ENCODE measurements at places on chromosomes 12 and 14.

GRCh38 chr12:66744956-66745383 is 66.1 kb upstream of the GRIP1 start:
- DNase-seq = no peak

DNA sequence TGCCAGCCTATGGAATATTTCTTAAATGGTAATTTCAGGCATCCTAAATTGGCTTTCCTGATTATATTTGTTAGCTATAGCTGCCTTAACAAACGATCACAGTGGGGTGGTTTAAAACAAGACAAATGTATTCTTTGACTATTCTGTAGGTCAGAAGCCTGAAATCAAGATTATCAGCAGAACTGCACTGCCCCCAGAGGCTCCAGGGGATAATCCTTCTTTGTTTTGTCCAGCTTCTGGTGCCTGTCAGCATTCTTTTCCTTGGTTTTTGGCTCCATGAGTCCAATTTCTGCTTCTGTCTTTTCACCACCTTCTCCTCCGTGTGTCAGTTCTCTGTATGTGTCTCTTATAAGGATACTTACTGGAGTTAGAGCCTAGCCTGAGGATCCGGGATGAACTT is 1282.2 kb upstream of the USP15 start:
- DNase-seq = no peak

- no peak for DNase-seq
Observed at GRCh38 chr12:48977290-48978281, 536 bp upstream of the WNT1 start.

DNA sequence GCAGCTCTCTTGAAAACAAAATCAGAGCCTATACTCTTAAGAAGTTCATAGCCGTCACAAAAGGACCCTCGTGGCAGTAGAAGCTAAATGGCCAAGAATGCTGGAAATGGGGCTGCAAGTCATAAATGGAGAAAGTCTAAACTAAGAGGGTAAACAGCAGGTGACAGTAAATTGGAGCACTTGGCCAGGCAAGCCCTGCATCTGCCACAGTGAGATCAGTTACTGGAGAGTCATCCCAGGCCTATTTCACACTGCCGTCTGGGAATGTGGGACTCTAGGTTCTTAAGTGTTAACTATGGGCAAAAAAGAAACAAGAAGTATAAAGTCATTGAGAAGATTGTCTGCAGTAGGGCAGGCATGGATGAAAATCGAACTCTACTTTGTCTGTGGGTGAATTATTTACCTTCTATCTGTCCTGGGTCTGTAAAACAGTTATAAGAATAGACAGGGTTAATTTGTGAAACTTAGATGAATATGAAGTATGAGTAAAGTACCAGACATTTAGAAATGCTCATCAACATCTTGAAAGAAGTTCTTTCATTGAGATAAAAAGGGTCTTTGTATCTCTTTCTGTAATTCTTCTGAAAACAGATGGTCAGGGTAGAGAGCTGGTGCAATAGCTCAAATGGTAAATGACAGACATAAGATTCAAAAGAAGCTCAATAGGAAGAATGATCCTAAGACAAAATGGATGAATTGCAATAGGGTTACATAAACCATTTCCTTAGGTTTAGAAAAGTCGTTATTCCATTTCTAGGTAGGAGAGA is 792.5 kb downstream of the DIO2 start:
- no peak for DNase-seq

DNA sequence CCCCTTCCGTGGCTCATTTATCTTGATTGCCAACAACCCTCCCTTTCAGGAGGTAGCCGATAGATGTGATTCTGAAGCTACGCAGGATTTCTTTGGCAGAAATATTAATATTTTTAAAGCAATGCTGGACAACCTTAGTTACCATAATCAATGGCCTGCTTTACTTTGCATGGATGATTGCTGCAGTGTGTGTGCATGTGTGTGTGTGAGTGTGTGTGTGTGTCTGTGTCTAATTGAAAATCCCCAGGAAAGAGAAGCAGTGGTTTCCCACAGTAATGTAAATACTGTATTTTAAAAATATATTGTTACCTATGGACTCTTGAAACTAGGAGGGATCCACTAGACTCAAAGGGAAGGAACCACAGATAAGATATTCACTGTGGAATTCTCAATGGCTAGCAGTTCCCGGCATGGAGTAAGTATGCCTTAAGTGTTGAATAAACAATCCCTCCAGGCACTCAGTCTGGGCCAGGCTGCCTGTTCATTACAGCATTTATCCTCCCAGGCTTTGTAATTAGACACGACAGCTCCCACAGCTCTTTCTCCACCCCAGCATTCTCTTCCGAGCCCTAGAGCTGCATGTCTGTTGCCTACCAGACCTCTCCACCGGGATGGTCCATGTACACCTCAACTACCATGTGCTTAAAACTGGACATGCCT is 22.5 kb upstream of the C14orf132 start:
- DNase-seq = no peak

DNA sequence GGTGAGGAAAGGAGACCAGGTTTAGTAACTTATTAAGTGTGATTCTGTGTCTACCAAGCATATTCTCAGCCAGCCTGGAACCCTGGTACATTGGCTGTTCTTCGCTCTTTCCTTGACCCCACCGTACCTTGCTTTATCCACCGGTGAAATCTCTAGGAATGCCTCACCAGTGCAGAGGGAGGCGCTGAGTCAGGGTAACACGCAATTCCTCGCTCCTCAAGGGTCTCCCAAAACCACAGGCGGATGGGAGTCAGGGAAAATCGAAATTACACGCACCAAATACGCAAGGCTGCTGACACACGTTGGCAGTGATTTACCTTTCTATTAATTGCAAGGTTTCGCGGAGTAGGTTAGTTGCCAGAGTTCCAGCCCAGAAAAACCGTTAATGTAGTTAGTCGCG is 845 bp downstream of the L3HYPDH start:
- no peak for DNase-seq

GRCh38 chr12:26092346-26093105 is 32.3 kb downstream of the BHLHE41 start:
- no peak for DNase-seq

GRCh38 chr12:113239811-113240331 is 18.6 kb downstream of the TPCN1 start:
- no peak for DNase-seq

DNA sequence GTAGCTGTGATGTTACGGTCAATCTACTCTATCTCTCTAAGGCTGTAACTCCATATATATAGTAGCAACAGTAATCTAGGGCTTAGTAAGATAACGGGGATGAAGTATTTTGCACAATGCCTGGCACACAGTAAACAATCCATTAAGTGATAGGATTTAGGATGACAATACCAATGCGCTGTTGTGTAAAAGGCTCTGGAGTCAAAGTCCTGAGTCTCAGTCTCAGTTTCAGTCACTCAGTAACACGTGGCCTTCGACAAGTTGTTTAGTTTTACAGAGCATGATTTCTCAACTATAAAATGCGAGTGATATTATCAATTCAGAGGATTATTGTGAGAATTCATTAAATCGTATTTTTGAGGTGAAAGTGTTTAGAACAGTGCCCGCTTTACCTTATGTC is 162.4 kb downstream of the GARIN6 start:
- DNase-seq = no peak

GRCh38 chr12:78559886-78560285 is 304.7 kb upstream of the SYT1 start:
- DNase-seq = no peak

DNA sequence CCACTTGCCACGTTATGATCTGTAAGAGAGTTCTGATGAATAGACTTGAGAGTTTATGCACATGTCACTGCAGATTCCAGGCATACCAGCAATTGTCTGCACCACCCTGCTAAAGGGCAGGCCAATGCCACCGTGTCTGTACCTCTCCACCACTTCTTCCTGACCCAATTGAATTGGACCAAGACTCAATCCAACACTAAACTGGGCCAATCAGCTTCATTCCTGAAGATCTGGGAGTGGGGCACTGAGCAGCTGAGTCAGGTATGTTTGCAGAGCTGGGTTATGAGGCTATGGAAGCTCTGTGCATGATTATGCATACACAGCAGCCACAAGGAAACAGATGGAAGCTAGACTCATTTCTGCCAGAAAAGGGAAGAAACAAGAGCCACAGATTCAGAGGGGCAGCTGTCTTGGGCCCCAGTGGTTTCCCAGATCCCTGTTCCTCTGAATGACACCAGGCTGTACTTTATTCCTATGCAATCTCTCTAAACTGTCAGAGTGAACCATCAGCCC is 28.0 kb downstream of the DAO start:
- DNase-seq = no peak

- no peak for DNase-seq
Observed at GRCh38 chr12:54173906-54174471, 14.8 kb downstream of the SMUG1 start.

DNA sequence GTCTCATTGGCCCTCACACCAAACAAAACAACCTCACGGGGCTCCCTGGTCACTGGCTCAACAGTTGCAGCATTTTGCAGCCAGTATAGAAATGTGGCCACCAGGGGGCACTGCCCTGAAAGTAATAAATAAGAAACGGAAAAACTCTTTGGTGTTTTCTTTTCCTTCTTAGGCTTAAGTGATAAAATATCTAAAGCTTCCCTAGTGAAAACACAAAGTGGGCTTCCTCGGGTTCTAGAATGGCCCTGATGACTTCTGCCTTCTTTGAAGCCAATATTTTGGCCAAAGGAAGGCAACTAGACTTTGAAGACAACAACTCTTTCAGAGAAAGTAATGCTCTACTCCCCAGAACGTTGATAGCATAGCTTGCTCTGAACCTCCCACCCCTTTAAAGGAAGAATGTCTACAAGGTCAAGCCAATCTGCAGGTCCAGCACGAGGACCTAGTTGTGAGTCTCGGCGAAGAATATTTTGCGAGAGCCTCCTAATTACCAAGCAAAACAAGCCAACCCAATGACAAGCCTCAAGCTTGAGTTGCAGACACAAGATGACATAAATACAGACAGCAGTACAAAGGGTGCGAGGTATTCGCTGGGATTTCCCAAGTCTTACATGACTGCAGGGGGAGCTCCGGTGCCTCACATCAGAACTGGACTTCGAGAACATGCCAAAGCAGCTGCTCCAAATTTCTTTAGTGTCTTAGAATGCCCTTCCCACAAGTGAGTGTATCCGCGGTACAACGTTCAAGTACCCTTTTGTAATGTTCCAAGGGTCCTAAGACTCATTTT is 2.6 kb downstream of the ITPK1 start:
- DNase-seq = peak; percentile 73

- no peak for DNase-seq
Observed at GRCh38 chr12:31478425-31478824, 112.5 kb downstream of the DENND5B start.

DNA sequence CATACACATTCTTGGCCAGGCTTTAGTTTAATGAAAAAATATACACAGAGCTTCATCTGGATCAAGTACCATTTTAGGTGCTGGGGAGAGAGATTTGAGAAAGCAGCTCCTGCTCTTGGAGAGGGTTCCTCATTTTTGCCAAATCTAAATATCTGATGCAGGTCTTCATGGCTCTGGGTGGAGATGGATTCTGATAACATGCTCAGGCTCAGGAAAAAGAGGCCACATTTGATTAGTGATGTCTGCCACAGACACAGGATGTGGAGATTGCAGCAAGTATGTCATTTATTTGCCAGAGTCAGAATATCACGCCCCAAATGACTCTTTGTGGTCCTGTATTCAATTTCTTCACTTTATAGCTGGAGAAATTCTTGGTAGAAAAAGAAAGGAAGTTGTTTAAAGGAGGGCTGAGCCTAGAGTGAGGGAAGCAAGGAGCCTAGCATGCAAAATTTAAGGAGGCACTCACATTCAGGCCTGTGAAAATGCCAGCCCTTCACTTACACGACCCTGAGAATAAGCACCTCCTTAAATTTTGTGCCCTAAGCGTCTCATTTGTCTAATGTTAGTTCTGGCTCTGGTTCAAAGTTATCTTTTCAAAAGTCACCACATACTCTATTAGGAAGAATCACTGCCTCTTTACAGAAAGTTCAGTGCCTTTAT is 492.9 kb upstream of the TBX3 start:
- DNase-seq = no peak

GRCh38 chr14:102492531-102492910 is 17.1 kb downstream of the ANKRD9 start:
- no peak for DNase-seq

- no peak for DNase-seq
Observed at GRCh38 chr12:66931091-66931490, 252.2 kb upstream of the GRIP1 start.

- DNase-seq = no peak
Observed at GRCh38 chr14:100030452-100031153, 34.6 kb upstream of the EVL start.

DNA sequence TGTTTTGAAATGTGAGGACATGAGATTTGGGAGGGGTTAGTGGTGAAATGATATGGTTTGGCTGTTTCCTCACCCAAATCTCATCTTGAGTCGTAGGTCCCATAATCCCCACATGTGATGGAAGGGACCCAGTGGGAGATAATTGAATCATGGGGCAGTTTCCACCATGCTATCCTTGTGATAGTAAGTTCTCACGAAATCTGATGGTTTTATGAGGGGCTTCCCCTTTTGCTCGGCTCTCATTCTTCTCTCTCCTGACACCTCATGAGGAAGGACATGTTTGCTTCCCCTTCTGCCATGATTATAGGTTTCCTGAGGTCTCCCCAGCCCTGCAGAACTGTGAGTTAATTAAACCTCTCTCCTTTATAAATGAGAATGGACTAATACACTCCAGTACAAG is 18.0 kb downstream of the GALNT6 start:
- peak; percentile 4 for DNase-seq

DNA sequence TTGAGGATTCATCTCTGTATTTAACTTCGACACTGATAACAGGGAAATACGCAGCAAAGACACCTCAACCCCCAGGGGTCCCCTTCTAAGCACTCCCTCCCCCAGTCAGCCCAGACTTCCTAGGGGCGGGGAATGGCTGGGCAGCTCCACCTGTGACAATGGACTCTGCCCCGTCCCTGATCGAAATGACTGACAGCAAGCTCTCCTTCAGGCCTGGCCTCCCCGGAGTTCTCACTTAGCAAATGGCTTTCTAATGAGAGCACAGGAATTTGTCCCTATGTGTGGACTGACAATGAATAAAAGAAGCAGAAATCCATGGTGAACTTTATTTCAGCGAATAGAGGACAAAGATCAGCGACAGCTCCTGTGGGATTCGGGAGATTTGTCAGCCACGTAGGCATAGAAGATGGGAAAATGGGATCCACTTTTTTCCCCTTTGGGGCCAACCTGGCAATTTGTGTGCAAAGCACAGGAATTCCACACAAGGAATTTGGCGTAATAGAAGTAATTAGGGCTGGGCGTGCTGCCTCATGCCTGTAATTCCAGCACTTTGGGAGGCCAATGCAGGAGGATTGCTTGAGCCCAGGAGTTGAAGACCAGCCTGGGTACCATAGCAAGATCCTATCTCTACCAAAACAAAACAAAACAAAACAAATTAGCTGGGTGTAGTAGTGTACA is 63.8 kb downstream of the TNFAIP2 start:
- DNase-seq = no peak

- no peak for DNase-seq
Observed at GRCh38 chr12:120316798-120317223, 10.8 kb downstream of the PLA2G1B start.

DNA sequence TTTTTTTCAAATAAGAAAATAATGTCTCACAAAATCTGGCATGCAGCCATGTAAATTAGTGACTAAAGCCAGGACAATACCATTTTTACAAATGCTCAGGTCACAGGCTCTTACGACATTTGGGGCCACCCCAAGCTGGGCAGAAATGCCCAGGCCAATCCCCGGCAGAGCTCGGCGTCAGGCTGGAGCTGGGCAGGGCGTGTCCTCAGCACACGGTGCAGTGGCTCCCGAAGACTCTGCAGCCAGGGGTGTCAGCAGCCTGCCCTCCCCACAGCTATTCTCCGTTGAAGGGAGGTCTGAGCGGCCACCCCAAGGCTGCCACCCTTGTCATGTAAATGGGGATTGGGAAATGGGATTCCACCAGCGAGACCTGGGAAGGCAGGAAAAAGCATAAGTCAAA is 158.6 kb downstream of the DICER1 start:
- no peak for DNase-seq

Measured in AML-193 (cell line).